T47D (cell line): ENCODE measurements at places on chromosomes 5 and 9.

DNA sequence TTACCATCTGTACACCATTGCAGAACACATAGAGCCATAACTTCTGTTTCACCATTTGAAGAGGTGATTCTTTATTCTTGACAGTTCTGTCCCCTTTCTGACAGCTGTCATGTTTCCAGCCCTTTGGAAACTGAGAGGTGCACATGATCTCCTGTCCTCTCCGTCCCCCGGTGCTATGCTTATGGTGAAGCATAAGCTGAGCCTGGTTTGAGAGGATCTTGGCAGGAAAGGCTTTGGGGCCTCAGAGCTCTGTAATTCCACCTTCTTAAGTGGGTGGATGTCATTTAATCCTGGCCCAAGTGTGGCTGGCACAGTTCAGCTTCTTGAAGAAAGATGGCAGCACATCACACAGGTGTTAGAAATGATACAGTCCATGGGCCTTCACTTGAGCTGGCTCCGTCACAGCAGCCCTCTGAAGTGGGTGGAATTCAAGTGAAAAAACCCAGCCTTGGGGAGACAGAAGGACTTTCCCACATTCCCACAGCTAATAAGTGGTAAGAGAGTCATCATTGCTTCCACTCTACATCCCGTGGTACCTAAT is 30.7 kb upstream of the GRPEL2 start:
- DNase-seq: peak; percentile 21

GRCh38 chr5:17951392-17952169 is 317.3 kb downstream of the TAF11L14 start:
- DNase-seq: peak; percentile 94

DNA sequence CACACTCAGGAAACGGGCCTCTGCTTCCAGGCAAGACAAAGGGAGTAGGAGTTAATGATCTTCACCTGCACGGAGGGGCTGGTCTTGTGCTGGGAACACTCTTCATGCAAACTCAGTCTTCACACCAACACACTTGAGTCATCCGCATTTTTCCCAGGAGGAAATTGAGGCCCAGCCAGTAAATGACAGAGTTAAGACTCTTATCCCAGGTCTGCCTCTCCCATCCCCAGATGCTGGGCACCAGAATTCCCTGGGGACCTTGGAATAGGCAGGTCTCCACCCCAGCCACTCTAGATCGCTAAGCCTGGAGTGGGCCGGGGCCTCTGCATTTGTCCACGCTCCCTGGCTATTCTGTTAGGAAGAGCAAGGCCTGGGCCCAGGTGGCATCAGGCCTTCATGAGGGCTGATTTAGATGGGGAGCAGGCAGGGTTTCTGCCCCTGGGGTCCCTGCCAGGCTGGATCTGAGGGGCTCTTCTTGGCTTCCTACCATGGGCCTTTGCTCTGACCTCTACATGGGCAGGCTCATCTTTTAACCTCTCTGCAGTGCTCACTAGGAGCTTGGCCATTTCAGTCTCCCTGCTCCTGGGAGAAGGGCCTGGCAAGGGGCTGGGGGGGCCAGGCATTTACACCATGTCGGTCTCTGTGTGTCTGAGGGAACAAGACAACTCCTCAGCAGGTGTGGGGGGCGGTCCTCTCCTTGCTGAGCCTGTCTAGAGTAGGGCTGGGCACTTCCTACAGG is 77.3 kb downstream of the AMBP start:
- no peak for DNase-seq

GRCh38 chr5:54988817-54989216 is 3.4 kb upstream of the ESM1 start:
- no peak for DNase-seq

- DNase-seq: no peak
Observed at GRCh38 chr9:7534211-7534935, 265.2 kb downstream of the DMAC1 start.

DNA sequence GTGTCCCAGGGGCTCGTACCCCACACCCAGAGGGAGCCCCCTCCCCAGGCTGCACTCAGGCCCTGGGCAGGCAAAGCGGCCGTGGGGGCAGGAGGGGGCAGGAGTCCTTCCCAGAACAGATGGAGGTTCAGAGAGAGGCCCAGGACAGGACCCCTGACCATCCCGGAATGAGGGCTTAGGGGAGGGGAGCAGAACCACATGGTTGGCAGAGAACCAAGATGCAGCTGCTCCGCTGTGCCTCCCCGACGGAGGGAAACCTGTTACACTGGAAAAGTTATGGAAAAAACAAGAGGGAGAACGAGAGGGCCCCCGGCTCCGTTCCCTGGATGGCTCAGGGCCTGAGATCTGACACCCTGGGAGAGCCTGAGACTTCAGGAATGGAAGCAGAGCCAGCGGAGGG is 22.7 kb downstream of the SLC12A7 start:
- DNase-seq: no peak

DNA sequence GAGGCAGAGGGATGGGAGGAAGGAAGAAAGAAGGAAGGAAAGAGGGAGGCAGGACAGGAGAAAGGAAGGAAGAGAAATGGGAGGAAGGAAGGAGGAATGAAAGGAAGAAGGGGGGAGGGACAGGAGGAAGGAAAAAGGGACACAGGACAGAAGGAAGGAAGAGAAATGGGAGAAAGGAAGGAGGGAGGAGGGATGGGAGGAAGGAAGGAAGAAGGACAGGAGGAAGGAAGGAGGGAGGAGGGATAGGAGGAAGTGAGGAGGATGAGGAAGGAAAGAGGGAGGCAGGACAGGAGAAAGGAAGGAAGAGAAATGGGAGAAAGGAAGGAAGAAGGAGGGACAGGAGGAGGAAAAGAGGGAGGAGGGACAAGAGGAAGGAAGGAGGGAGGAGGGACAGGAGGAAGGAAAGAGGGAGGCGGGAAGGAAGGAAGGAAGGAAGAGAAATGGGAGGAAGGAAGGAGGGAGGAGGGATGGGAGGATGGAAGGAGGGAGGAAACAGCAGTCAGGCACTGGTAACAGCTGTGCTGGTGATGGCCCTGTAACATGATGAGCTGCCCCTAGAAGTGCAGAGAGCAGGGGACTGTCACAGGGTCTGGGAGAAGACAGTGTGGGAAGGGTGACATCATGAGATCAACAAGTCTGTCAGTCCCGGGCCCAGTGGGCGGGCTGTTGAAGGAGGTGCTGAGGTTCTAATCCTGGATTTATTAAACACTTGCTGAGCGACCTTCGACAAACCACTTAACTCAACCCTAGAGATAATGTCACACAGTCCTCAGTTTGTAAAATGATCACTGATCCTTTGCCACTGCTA is 10.7 kb upstream of the IRX1 start:
- no peak for DNase-seq

- DNase-seq: no peak
Observed at GRCh38 chr5:137078171-137078665, 420.9 kb downstream of the SPOCK1 start.

DNA sequence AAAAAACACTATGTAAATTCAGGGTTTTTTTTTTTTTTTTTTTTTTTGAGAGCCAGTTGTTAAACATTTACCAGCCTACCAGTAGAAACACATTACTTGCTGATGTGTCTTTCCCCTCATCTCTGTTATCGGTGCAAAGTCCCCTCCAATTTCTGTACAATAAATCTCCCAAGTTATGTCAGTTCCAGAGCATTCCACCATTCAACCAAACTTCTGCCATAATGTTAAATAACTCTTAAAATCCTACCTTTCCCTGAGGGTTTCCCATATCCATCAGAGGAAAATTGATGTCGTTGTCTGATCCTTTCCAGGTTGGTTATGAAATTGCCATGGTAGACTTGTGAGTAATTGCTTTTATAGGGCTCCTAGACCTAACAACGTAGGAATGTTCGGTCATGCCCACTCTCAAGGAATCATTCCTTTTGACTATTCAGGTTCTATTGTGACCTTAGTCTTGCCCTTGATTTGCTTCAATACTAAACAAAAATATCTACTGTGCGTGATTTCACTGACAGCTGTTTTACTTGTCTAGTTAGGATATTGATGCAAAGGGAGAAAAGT is 5.6 kb upstream of the PPP2R2B start:
- DNase-seq: no peak

- DNase-seq: no peak
Observed at GRCh38 chr5:34550964-34551363, 105.2 kb upstream of the RAI14 start.

DNA sequence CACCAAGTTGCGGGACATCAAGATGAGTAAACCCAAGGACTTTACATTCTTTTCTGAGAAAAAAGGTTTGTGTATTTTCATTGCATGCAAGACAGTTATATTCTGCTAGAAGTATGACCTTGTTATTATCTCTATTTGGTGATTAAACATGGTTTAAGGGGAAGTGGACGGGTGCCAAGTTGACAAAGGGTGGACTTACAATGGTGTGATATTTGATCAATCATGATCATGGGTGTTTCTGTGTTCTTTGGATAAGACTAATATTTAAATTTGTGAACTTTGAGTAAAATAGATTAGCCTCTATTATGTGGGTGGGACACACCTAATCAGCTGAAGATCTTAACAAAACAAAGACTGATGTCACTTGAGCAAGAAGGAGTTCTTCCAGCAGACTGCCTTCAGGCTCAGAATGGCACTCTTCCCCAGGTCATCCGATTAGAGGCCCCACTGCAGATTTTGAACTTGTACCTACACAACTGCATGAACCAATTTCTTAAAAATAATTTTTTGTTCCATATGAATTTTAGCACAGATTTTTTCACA is 782.9 kb downstream of the CDH12 start:
- DNase-seq: no peak

DNA sequence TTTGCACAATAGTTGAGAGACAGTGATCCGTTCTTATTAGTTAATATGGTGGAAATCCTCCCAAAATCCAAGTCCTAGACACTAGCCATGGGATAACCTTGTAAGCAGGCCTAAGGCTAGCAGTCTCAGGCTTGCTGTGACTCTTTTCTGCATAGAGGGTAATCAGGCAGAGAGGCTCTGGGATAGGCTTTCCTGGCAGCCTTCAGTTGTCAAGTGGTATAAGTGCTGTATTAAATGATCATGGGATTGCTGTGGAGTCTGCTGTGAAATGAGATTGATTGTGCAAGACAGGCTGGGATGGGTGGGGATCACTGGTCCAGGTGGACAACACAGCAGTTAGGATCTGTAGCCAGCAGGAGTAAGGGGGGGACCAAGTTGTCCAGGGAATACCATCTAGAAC is 416.4 kb downstream of the TLE4 start:
- DNase-seq: no peak

GRCh38 chr5:154944716-154945115 is 3.8 kb downstream of the MRPL22 start:
- no peak for DNase-seq

DNA sequence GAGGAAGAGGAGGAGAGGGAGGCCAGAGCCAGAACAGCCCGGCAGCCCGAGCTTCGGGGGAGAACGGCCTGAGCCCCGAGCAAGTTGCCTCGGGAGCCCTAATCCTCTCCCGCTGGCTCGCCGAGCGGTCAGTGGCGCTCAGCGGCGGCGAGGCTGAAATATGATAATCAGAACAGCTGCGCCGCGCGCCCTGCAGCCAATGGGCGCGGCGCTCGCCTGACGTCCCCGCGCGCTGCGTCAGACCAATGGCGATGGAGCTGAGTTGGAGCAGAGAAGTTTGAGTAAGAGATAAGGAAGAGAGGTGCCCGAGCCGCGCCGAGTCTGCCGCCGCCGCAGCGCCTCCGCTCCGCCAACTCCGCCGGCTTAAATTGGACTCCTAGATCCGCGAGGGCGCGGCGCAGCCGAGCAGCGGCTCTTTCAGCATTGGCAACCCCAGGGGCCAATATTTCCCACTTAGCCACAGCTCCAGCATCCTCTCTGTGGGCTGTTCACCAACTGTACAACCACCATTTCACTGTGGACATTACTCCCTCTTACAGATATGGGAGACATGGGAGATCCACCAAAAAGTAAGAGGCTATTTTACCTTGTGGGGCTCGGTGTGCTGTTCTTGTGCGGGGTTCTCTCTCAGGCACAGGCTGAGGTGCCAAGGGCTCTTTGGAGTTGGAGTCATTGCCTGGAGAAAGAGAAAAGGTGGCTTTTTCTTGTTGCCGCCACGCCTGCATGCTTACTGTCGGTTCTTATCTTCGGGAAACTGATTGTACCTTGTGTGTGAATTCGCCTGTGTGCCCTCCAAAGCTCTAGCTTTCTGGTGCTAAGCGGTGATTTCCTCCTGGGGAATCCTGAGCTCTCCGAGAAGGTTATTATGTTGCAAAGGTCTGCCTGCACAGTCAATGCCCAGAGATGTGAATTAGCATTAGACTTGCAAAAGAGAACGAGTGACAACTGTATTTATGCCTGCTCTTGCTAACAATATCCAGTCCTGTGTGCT is at the start of gene ISL1:
Gene ISL1, plus strand, starts transcription at position 318 of the 991 bp plus-strand sequence. Its CDS starts 224 bp downstream, at position 542.
- DNase-seq: no peak

GRCh38 chr5:147673266-147673665 is 109.3 kb downstream of the JAKMIP2 start:
- no peak for DNase-seq

DNA sequence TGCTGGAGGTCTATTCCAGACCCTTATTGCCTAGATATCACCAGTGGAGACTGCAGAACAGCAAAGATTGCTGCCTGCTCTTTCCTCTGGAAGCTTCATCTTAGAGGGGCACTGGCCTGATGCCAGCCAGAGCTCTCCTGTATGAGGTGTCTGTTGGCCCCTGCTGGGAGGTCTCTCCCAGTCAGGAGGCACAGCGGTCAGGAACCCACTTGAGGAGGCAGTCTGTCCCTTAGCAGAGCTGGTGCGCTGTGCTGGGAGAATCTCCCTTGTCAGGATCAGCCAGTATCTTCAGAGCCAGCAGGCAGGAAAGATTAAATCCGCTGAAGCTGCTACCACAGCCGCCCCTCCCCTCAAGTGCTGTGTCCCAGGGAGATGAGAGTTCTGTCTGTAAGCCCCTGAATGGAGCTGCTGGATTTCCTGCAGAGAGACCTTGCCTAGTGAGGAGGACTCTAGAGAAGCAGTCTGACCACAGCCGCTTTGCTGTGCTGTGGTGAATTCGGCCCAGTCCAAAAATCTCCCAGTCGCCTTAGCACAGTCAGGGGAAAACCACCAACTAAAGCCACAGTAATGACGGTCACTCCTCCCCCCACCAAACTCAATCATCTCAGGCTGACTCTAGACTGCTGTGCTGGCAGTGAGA is 124.1 kb downstream of the JAKMIP2 start:
- no peak for DNase-seq

DNA sequence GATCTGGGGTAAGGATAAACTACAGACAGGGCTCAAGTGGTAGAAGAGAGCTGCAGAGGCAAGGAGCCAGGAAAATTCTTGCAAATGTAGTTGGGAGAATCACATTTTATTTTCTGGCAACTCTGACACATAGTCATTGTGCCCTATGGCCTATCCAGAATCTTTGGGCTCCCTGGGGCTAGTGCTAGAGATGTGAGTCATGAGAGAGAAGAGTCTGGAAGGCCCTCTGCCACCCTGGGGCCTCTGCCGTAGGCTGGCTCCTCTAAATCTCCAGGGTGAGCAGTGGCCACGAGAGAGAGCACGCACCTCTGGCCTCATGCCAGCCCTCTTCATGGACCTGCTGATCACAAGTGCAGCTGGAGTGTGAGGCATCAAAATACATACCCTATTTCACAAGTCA is 74.3 kb upstream of the SSBP2 start:
- DNase-seq: no peak

- DNase-seq: no peak
Observed at GRCh38 chr5:151051931-151052608, 28.8 kb downstream of the TNIP1 start.

DNA sequence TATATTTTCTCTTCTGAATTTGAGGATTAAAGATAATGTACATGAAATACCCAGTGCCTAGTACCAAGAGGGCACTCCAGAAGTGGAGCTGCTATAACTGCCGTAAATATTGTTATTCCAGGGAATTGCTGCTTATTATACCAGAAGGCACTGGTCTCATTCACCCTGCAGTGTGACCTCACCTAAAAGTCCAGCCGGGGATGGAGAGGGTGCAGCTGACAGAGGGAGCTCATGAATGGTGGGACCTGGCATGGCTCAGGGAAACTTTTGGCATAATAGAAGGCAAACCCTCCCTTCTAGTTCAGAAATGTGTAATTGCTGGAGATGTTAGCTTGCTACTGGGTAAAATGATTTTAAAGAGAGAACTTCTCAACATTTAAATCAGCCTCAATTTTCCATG is 108.5 kb downstream of the MVB12B start:
- no peak for DNase-seq
